ENCODE measurements at places on chromosomes 13 and 19.

- DNase-seq = no peak
Observed at GRCh38 chr19:56601375-56601774, 6.3 kb downstream of the ZNF71 start.

- no peak for DNase-seq
Observed at GRCh38 chr19:48398375-48399235, 5.1 kb downstream of the GRIN2D start.

DNA sequence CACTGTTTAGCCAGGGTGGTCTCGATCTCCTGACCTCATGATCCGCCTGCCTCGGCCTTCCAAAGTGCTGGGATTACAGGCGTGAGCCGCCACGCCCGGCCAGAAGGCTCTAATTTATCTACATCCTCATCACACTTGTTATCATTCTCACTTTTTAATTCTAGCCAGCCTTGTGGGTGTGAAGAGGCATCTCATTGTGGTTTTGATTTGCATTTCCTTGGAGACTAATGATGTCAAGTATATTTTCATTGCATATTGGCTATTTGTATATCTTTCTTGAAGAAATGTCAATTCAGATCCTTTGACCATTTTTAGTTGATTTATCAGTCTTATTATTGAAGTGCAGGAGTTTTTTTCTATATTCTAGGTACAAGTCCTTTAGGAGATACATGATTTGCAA is 27.7 kb upstream of the HIF3A start:
- no peak for DNase-seq

GRCh38 chr13:24199016-24199415 is 38.5 kb downstream of the SPATA13 start:
- no peak for DNase-seq

- DNase-seq = no peak
Observed at GRCh38 chr19:19420570-19421298, 15.3 kb downstream of the GATAD2A start.
